H54 (cell line): ENCODE measurements at places on chromosomes 13 and 19.

- no peak for DNase-seq
Measured at GRCh38 chr19:6743066-6743465, 3.6 kb downstream of the TRIP10 start.

- no peak for DNase-seq
Measured at GRCh38 chr13:53694814-53695532, 666.4 kb downstream of the OLFM4 start.

- no peak for DNase-seq
Measured at GRCh38 chr13:91185294-91185863, 162.1 kb upstream of the MIR17HG start.

- DNase-seq, result no peak
Measured at GRCh38 chr19:6533746-6534418, 3.1 kb downstream of the TNFSF9 start.

DNA sequence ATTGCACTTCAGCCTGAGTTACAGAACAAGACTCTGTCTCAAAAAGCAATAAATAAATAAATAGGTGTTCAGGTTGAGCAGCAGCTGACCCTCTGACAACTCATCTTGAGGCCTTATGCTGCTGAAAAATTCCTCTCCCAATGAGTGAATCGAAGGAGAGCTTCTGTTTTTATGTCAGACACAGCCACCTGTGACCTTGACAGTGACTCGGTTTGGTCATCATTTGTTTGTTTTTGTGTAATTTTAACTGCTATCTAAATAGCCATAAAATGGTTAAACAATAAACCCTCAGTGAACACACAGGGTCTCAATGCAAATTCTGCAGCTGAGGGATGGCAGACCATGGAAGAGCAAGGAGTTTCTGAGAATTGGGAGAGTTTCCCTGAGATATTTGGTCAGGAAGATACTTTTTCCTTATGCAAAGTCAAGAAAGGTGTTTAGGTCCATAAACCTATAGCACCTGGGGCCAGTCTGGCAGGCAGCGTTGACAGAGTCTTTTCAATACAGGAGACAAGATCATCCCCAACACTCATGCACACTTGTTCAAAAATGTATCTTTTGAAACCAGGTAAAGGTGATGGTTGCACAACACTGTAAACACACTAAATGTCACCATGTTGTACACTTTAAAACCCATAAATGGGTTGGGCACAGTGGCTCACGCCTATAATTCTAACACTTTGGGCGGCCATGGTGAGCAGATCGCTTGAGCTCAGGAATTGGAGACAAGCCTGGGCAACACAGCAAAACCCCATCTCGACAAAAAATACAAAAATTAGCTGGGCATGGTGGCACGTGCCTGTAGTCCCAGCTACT is 16.6 kb upstream of the SLC25A30 start:
- no peak for DNase-seq

GRCh38 chr13:44128552-44129001 is 245.0 kb upstream of the SERP2 start:
- DNase-seq, result no peak
